ENCODE measurements at places on chromosomes 13 and 19.

DNA sequence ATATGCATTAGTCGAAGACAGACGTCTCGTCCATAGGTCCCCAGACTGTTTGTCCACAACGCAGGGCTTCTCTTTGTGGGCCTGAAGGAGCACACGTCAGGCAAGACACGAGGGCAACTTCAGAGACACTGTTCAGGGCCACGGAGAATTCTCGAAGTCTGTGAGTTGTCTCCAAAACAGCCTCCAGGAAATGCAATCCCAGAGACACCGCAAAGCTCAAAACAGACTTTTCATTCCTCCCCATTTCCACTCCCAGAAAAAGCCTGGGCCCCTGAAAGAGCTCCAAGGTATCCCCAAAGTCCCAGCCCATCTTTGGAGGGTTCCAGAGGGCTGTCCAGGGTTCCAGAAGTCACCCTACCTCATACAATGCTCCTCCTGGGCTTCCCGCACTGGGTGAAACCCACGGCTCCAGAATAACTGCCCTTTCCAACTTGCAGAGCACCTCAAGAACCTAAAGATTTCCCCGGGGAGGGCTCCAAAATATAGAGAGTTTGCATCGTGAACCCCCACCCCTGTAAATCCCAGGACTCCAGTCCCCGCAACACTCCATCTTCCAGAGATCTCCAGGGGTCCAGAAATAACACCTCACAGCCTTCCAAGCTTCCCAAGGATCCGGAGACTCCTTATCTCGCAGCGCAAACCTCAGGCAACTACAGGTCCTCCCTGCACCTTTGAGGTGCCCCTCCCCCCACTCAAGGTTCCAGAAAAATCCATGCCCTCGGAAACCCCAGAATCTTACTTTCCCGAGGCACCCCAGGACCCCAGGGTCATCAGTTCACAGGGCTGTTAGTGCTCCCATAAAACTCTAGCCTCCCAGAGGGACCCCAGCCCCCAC, 687 bp upstream of the FTL start:
- DNase-seq = no peak

DNA sequence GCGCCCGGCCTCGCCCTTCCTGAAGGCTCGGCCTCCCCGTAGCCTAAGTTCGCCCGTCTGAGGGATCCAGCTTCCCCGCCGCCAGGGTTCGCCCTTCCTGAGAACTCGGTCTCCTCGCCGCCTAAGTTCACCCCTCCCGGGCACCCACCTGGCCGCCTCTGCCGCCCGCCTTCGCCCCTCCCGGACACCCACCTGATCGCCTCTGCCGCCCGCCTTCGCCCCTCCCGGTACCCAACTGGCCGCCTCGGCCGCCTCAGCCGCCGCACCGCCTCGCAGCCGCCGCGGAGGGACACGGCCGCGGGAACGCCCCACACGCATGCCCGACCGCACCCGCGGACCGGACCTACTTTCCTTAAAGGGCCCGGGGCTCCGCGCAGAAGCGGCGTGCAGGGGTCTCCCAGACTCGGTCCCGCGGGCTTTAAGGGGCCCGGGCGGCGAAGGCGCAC, at the start of gene MOB3A:
TSS of gene MOB3A (minus strand) at position 293 of the 446 bp plus-strand sequence. CDS start 17,766 bp downstream, outside the sequence.
- peak; percentile 83 for DNase-seq

- DNase-seq = no peak
Observed at GRCh38 chr19:38933544-38933943, 2.8 kb downstream of the MRPS12 start.

GRCh38 chr19:14830702-14831101, 4.3 kb downstream of the OR7A5 start:
- DNase-seq = no peak

DNA sequence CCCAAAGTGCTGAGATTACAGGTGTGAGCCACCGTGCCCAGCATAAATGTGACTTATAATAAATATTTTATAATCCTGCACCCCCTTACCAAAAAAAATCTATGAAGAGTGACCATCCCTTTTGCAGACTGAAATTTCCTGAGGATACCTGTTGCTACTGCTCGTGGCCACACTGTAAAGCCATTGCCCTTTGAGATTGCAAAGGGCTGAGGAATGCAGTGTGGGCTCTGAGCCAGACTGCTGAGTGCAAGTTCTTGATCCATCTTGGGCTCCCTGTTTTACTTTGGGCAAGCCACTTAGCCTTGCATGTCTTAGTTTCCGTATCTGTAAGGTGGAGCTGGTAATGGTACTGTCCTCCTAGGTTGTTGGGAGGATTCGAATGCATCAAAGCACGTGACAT, 23.4 kb downstream of the SIPA1L3 start:
- no peak for DNase-seq

All from CD4-positive, alpha-beta T cell treated with Interleukin-6 at 100 ng/mL for 8 hours (primary cell).